ENCODE measurements at places on chromosomes 5 and 9.
A peak's percentile ranks its signal among the peaks of the same experiment; 100 is the strongest.

GRCh38 chr9:135920973-135921585 is 13.7 kb upstream of the CAMSAP1 start:
- DNase-seq: no peak

- DNase-seq: peak; percentile 5
Observed at GRCh38 chr9:74577956-74578355, 80.8 kb downstream of the RORB start.

DNA sequence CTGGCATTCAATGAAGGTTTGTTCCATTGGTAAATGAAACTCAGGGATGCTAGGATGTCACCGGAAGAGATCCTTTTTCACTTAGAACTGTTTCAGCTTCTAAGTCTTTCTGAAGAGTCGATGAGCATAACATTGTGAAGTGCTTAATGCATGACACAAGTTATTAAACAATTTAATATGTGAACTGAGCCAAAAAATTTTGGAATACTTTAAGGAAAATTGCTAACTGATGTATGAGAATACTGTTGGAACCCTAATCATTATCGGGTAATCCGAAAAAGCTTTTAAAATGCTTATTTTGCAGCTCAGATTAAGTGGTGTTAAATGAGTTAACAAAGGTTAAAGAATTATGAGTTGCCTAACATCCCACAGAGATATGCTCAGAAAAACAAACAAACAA is 34.9 kb downstream of the DMRT2 start:
- DNase-seq: no peak

GRCh38 chr5:181281077-181281983 is 20.4 kb upstream of the TRIM52 start:
- DNase-seq: peak; percentile 97

DNA sequence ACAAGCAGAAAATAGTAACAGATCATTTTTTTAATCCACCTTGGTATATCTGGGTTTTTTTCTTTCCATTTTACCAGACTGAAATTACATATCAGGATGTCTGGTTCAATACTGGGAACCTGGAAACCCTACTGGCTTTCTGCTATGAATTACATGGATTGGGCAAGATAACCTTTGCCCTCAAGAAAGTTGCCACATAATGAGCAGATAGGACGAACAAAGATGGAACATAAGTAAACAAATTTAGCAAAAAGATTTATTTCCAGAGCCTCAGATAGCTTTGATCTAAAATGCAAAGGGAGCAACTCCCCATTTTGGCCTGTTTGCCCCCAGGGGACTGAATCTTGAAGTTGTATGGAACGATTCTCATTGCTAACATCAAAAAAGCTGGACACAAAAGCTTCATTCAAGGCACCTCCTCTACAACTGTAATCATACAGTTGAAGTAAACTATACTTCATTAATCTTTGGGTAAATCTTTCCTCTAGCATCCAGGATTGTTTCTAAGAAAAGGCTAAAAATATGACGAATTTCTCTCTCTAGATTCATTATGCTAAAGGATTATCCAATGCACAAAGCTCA is 131.6 kb upstream of the PTGER4 start:
- peak; percentile 32 for DNase-seq

- no peak for DNase-seq
Observed at GRCh38 chr9:35577486-35577885, 27.6 kb upstream of the TESK1 start.

DNA sequence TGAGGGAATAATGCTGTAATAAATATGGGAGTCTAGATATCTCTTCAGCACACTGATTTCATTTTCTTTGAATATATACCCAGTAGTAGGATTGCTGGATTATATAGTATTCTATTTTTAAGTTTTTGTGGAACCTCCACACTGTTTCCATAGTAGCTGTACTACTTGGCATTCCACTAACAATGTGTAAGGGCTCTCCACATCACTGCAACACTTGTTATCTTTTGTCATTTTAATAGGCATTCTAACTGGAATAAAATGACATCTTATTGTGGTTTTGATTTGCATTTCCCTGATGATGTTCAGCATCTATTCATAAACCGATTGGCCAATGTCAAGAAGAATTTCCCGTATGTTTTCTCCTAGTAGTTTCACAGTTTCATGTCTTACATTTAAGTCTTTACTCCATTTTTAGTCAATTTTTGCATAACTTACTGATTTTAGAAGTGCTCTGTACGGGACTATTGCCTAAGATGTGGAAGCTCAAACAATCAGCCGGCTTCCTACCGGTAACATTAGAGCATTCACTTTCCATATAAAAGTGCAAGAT is 1078.8 kb downstream of the TAF11L14 start:
- DNase-seq: no peak

GRCh38 chr5:90161414-90161813 is 248.1 kb downstream of the CETN3 start:
- peak; percentile 56 for DNase-seq

- no peak for DNase-seq
Observed at GRCh38 chr5:1886846-1887587, 4.3 kb upstream of the IRX4 start.

DNA sequence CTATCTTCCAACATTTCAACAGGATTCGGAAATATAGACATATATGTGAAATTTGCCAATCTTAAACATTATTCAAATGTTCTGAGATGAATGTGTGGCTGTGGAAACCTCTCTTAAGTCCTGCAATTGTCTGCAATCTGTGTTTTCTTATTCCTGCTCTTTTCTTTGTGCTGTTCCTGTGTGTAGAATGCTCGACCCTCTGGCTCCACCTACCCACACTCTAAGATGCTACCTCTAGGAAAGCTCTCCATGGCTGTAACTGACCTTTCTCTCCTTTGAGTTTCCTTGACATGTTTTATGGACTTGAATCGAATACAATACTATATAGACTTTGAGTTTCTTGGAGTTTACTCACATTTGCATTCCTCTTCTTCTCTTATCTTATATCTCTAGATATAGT is 120.6 kb upstream of the ASTN2 start:
- no peak for DNase-seq

GRCh38 chr9:125942125-125942524 is 195.0 kb downstream of the PBX3 start:
- no peak for DNase-seq

DNA sequence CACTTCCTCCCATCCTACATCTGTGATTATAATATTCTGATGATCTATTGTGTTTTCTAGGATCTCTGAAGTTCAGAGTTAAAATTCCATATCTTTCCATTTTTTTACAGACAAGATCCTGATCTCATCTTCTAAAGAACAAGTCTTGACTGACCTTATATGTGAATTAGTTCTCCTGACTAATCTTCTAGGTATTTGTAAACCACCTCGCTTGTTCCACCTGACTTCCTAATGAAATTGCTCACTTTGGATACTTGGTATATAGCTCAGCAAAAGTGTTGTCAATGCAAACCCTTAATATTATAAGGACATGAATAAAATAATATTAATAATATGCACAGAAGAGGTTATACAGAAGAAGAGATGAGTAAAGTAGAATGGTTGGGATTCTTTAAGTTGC is 68.2 kb upstream of the NR4A3 start:
- DNase-seq: no peak

DNA sequence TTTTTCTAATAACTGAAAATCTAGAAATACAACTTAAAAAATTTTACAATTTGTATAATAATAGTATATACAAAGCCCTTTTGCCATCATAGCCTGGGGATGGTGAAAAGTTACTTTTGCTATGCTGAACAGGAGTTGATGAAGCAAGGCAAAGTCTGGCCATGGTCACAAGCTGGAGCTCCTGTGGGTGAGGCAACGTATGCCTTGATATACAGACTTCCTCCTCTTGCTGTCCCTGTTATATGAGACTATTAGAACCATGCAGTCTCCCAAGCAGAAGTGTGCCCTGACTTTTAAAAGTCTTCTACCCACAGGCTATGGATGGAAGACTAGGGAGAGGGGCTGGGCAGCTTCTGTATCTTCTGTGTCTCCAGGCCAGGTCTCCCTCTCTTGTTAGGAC is 15.7 kb downstream of the FAM151B start:
- no peak for DNase-seq

GRCh38 chr5:165360366-165360765 is 1854.9 kb downstream of the MAT2B start:
- DNase-seq: no peak

- DNase-seq: peak; percentile 52
Observed at GRCh38 chr5:1793301-1793740, 6.3 kb downstream of the MRPL36 start.

GRCh38 chr5:80387063-80387768 is 20.6 kb upstream of the ZFYVE16 start:
- DNase-seq: no peak
